ENCODE measurements at places on chromosomes 16 and 17. TPM values are rescaled to one million over a fixed set of nuclear protein-coding genes. Genes with fewer than 3 reads are reported as not detected.

GRCh38 chr17:67980456-67980855 is 15.8 kb downstream of the C17orf58 start:
- H3K27ac ChIP-seq = no peak overlapping the region
- peaks cover 2% of the 10 kb centered on the region for H3K36me3 ChIP-seq
- no peak overlapping the region for H3K4me3 ChIP-seq
- DNase-seq = no peak
- no peaks in the 10 kb centered on the region for H3K4me1 ChIP-seq
- no peaks in the 10 kb centered on the region for H3K27me3 ChIP-seq

DNA sequence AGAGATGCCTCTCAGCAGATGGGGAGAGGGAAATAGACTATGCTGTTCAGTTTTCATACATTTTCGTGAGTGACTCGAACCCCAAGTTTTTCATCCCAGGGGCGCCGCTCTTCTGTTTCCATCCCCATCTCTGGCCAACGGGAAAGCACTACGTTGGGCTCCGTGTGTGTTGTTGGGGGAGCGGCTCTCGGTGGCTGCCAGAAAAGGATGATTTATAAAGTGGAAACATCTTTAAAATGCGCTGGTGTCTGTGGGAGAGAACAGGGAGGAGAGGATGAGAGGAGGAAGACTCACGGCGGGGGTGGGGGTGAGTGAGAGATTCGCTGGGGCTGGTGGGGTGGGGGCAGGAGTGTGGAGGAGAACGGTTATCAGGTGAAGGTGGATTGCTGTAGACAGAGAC is 5.8 kb downstream of the TBX4 start:
- no peaks in the 10 kb centered on the region for H3K4me1 ChIP-seq
- H3K4me3 ChIP-seq = no peak overlapping the region
- H3K27me3 ChIP-seq = peaks cover 93% of the 10 kb centered on the region
- no peaks in the 10 kb centered on the region for H3K36me3 ChIP-seq

Gene MMP25
- 1.0 TPM for total RNA-seq

GRCh38 chr17:11969565-11969964 is 27.7 kb downstream of the ZNF18 start:
- H3K27ac ChIP-seq = no peak overlapping the region
- H3K4me1 ChIP-seq = no peaks in the 10 kb centered on the region
- no peak overlapping the region for H3K4me3 ChIP-seq
- H3K27me3 ChIP-seq = no peaks in the 10 kb centered on the region
- no peaks in the 10 kb centered on the region for H3K36me3 ChIP-seq
- DNase-seq = no peak

DNA sequence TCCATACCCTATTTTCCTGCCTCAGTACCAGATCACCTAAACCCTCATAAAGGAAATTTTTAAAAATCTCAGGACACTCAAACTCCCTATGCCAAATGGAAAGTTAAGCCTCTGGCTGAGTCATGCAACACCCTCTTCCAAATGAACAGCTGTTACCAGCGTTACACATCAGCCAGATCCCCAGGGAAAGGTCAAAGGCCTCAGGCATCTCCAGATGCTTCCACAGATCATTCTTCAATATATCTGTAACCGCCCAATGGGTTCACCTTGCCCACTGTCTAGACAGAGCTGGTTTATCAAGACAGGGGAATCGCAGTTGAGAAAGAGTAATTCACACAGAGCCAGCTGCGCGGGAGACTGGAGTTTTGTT is 29.1 kb upstream of the SHCBP1 start:
- no peak for DNase-seq
- peak overlapping the region; percentile 57 for H3K4me3 ChIP-seq
- peak overlapping the region; percentile 79 for H3K27ac ChIP-seq

Gene HCRT
- not detected for total RNA-seq

Gene JPH3
- total RNA-seq = 0.06 TPM

Gene SYT17
- total RNA-seq = 0.08 TPM

Gene C16orf54
- 0.44 TPM for total RNA-seq

DNA sequence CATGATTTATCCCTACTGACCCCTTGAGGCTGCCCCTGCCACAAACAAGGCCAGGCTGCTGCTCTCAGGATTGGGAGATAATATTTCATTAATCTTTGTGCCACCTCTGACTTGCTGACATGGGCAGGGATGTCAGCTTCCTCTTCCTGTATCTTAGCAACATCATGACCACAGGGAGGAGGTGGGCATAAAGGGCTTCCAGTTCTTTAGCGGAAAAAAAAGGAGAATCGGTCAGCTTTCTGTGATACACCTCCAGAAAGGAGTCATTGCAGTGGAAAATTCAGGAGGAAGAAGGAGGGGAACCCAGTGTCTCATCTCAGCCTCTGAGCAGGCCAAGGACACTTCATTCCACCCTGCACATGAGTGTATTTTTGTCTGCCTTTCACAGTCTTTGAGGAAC is 206.8 kb upstream of the SDK2 start:
- no peaks in the 10 kb centered on the region for H3K27me3 ChIP-seq
- H3K4me1 ChIP-seq = no peaks in the 10 kb centered on the region
- no peak overlapping the region for H3K27ac ChIP-seq
- DNase-seq = no peak
- H3K4me3 ChIP-seq = no peak overlapping the region

Gene ANKRD40CL
- not detected for total RNA-seq

DNA sequence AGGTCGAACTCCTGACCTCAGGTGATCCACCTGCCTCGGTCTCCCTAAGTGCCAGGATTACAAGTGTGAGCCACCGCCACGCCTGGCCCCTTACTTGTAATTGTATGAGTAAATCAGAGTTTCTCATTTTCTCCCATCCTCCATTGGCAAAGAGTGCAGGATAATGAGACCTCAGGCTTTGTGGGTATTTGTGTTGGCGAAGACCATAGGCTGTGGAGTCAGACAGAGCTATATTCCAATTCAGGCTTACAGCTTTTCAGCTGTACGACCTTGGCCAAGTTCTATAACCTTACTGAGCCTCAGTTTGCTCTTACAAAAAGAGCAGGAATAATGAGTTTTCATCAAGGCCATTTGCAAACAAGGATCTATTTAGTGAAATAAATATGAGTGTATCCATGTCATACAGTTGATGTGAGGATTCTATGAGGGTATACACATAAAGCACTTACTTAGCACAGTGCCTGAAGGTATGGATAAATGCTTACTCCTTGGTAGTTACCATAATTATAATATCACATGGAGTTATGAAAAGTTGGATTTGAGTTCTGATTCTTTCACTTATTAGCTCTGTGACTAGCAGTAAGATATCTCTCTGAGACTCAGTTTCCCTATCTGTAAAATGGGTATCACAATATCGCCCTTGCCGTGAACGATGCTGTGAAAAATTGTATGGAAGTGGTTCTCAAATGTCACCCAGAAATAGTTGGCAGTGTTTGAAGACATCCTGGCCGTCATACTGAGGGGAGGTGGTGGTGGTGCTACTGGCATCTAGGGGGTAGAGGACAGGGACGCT is 25.6 kb upstream of the CPPED1 start:
- H3K4me3 ChIP-seq = no peak overlapping the region
- no peak overlapping the region for H3K27ac ChIP-seq
- H3K36me3 ChIP-seq = no peaks in the 10 kb centered on the region
- H3K27me3 ChIP-seq = no peaks in the 10 kb centered on the region

Gene SCRN2
- 12.2 TPM for total RNA-seq

DNA sequence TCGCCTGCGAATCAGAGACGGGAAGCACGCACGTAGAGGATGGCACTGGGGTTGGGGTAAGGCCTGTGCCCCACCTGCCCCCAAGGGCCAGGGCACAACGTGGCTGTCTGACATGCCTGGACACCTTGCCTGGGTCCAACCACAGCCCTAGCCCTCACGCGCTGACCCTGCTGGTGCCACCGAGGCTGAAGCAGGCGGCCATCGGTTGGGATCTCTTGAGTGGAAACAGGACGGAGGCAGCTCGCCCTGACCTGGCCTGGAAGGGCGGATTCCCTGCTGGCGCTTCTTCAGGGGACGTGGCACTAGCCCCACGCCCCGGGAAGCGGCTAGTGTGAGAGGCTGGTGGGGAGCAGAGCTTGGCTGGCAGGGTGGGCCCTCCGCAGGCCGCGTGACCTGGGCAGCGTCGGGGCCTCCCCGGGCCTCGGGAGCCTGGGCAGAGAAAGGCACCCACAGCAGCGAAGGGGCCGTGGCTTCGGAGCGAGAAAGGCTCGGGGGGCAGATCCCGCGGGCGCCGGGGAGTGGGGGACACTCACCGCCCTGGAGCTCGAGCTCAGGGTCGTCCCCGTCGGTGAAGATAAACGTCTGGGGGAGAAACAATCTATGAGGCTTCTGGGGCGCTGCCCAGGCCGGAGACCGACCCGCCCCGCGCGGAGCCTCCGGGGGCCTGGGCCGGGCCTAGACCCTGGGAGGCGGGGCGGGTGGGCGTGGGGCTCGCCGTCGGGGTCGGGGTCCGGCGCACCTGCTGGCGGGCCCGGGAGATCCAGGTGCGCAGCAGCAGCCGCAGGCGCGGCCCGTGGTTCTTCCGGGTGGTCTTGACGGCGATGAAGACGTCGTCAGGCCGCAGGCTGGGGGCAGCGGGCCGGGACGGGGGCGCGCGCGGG is 610 bp downstream of the RFNG start:
- no peaks in the 10 kb centered on the region for H3K36me3 ChIP-seq
- DNase-seq = peak; percentile 21

Gene TCF25
- 89.9 TPM for total RNA-seq

Gene MYH2
- total RNA-seq = 20,190 TPM

DNA sequence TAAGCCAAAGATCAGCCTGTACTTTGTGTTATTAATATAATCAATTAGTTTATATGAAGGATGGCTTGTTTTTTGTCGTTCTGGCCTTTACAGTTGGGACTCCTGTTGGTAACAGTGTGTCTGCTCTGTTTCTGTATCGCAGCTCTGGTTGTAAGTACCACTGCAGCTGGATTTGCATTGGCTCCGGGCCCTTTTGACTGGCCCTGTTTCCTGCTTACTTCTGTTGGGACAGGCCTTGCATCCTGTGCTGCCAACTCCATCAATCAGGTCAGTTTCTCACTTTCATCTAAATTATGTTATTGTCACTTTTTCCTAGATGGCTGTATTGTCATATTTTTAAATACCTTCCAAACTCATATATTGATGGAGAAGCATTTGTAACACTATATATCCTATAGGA is 32.7 kb downstream of the COX10 start:
- DNase-seq = no peak
- H3K27ac ChIP-seq = no peak overlapping the region
- no peaks in the 10 kb centered on the region for H3K27me3 ChIP-seq
- no peaks in the 10 kb centered on the region for H3K36me3 ChIP-seq

Gene CCL17
- not detected for total RNA-seq

Data from psoas muscle (tissue), 8 donors.